ENCODE measurements at places on chromosomes 7 and 10.

DNA sequence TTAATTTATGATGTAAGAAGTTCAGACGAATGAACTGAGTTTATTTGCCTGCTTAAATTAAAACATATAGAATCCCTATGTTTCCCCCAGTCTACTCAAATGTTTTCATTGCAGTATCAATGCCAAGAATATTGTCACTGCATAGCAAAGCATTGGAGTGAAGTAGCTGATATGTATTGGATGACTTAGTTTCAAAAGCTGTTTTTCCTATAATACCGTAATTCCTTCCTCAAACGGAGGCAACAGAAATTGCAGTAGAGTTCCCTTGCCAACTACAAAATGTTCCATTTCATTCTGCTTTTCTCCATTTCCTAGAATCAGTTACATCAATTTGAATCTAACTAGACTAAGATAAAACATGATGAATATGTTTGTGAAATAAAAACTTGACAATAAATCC lies 174.1 kb downstream of the CNTNAP2 start:
- DNase-seq: no peak

- no peak for DNase-seq
Observed at GRCh38 chr7:144818511-144818910, 17.3 kb downstream of the TPK1 start.

GRCh38 chr10:13338390-13339110 lies 9.5 kb downstream of the SEPHS1 start:
- DNase-seq: no peak

DNA sequence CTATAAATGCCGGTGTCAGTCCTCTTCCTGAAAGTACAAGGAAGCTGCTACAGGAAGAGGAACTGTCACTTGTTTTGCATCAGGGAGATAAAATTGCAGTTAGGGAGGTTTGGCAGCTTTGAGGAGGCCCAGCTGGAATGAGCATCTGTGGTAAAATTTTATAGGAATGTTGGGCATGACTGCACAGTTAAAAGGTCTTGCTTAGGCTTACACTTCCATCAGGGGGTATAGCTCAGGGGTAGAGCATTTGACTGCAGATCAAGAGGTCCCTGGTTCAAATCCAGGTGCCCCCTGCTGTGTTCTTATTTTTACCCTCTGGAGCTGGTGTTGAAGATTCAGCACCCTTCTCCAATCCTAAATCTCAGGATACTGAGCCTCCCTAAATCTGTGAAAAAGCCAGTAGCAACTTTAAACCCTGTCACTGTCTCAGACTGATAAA lies 65.9 kb downstream of the ZNF467 start:
- DNase-seq: no peak

DNA sequence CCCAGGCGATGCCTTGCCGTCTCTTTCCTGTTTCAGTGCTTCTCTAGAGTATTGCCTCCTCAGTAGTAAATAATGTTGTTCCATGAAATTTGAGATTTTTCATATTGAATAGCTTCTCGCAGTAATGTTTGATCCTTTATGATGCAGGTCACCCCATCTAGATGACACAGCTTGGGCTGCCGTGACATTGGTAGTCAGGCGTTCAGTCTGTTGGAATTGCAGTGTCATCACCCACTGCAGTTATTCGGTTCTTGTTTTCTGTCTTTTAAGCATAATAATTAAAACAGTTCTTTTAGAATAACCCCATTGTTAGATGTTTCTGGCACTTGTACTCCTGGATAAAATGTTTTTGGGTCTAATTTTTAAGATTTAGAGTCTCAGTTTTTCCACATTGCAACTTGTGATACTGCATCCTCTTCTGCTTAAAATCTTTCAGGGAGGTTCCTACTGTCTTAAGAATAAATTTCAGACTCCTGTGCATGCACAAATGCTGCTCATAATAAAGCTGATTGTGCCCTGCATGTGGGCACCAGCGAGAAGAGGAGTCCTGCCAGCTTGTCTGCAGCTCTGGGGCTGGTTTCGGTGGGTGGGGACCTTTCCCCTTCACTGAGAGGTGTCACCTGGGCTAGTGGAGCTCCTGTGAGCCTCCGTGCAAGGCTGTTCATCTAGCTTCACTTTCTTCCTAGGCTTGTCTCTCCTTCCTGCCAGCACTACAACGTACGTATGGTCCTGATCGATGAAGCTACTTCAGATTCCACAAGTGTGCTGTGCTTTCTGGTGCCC lies 44.8 kb downstream of the SDK1 start:
- no peak for DNase-seq

Data from urothelium cell line (cell line).